GM12878 (cell line): ENCODE measurements at places on chromosomes 5 and 9.

DNA sequence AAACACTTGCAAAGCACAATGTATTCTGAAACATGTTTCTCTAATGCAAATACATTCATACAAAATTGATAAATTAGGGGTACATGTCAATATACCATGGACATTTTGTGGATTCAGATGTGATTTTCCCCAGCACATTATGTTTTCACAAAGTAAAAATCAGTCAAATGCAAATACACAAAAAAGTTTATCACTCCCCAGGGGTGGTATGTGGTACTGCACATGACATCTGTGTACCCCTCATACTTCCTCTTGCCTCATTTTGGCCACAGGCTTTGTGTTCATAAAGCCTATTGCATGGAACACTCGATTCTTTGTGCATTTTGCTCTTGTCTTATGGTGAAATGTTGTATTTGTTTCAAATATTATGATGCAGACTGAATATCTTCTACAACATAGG, 116.8 kb upstream of the PDE4D start:
- no peak for DNase-seq

DNA sequence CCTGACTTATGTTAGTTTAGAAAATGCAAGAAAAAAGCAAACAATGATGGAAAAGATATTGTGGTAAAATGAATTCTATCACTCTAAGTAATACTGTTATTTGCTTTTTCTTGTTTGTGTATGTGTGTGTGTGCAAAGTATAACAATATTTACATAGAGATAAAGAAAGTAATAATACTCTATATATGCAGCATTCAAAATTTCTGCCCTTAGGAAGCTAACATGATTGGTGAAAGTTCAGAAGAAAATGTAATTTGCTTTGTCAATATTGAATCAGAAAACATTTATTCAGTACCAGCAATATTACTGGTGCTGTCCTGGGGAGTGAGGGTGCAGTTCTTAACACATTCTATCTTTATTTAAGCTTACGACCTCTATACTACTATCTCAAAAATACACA, 12.9 kb upstream of the PRDM9 start:
- no peak for DNase-seq

DNA sequence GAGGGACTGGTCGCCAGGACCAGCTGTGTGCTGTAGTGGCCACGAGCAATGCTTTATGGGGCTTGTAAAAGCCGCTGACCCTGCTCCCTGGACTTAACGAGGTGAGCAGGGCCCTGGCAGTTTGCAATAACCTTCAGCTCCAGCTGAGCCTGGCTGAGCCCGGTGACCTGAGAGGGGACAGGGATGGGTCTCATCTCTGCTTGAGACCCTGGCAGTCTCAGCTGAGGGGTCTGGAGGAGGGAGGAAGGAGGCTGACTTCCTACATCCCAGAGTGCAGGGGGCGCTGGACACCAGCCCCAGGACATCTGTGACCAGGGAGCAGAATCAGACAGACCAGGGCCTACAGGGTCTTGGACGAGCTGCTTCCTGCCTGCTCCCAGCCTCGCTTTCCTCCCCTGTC, 277.5 kb upstream of the MVB12B start:
- DNase-seq: no peak

- DNase-seq: no peak
Observed at GRCh38 chr9:13642646-13643045, 363.2 kb upstream of the MPDZ start.

DNA sequence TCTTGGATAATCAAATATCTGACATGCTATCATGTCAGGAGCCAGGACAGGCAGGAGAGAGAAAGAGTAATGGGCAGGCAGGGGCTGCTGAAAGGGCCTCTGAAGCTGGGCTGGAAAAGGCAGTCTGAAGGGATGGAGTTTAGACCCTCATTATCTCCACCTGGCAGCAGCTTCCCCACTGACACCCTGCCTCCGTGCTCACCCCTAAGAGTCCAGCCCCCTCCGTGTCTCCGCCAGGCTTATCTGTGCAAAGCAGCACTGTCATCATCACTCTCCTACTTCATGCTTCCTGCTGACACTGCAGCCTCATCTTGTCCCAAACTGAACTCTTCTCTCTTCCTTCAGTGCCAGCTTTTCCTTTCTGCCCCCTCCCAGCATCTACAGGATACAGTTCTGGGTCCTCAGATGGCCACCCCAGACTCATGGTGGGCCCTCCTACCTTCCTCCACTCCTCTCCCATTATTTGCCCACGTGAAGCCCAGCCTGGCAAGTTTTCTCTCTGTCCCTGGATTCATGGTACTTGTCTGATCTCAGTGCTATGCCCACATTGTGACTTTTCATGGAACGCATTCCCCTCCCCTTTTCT, 70.9 kb upstream of the KLF9 start:
- no peak for DNase-seq

DNA sequence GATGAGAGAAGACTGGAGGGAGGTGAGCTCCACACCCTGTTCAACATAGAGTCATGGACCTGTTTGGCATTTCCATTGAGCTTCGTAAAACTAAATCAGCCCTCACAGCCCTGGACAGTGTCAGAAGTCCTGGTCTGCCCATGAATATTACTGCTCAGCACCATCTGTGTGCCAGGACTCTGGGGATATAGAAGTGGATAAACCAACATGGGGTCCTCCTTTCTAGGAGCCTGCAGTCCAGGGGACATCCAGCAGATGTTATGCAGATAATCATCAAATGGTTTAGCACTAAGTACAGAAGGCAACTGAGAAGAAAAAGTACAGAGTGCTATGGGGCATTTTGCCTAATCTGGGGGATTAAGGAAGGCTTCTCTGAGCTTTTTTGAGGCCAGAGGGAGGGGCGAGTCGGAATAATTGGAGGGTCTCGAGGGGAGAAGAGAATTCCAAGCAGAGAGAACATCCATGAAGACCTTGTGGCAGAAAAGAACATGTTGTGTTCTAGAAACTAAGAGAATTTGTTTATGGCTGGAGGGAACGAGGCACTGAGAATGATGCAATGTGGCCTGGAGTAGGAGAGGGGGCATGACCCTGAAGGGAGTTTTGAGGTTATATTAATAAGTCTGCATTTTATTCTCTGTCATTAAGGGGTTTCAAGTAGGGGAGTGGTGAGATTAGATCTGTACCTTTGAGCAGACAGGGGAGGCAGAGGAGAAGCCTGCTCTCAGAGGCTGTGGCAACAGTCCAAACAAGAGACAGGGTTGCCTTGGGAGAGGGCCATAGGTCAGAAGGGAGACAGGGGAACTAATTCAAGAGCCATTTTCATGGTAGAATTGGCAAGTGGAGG, 63.5 kb upstream of the SLC2A8 start:
- no peak for DNase-seq

GRCh38 chr5:158235159-158235547, 376.2 kb upstream of the CLINT1 start:
- no peak for DNase-seq

DNA sequence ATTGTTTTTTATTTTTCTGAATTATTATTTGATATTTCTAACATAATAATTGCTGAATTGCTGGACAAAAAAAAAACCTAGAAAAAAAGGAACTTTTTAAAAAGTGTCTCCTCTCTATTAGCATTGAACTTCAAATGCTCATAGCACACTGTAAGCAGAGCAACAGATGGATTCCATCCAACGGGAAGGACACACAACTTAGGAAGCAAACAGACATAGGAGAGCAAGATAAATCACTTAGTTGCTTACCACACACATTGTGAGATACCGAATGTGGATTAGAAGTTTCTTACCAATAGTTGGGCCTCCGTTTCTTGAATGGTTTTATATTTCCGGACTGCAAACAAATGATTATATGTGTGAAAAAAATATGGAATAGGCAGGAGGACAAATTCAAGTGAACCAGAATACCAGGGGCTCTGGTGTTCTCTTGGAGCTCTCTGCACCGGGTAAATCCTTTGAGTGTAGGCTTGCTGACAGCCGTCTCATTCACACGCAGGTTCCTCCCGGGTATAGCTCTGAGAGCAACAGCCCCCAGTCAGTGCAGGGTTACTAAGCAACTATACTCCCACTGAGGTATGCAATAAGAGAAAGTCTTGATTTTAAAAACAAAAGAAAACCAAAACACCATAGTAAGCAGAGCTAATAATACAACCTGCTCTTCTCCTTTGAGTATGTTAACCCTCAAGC, 217.6 kb downstream of the TMEM167A start:
- no peak for DNase-seq

GRCh38 chr5:83552275-83552674, 80.7 kb downstream of the VCAN start:
- DNase-seq: no peak

DNA sequence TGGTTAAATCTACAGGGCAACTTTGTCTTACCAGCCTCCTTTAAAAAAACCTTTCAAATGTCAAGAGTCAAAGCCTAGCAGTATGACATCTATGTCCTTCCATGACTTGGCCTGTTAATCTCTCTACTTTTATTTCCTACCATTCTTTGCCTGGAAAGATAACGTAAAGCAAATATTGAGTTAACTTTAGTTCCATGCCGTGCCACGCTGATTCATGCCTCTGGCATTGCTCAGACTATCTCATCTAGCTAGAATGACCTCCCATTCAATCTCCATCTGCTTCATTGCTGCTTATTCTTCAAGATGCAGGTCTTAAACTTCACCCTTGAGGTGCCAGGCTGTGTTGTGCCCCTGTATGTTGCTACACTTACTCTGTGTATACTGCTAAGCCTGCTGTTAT, 729.8 kb downstream of the EFNA5 start:
- DNase-seq: no peak

- no peak for DNase-seq
Observed at GRCh38 chr9:130815242-130815808, 19.7 kb upstream of the ABL1 start.

GRCh38 chr5:179312557-179313235, 32.6 kb downstream of the ADAMTS2 start:
- no peak for DNase-seq

- DNase-seq: no peak
Observed at GRCh38 chr5:72509401-72509800, 2.2 kb upstream of the ZNF366 start.

DNA sequence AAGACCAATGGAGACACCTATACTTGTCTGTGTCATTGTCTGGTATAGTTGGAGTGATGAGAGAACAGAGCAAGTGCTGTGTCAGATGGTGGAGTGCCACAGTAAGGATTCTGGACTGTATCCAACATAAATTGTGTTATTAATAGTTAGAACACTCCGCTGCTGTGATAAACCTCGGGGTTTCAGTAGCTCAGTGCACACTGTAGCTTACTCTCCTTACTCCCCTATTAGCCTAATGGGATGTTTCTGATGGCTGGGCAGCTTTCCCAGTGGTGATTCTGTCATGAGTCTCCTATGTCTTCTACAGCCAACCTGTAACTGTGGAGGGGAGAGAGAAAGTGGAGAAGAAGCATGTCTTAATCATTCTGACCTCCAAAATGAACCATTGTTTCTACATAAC, 127.6 kb upstream of the PTCH1 start:
- no peak for DNase-seq

- peak; percentile 3 for DNase-seq
Observed at GRCh38 chr9:9612270-9612669, 1000.5 kb downstream of the PTPRD start.

DNA sequence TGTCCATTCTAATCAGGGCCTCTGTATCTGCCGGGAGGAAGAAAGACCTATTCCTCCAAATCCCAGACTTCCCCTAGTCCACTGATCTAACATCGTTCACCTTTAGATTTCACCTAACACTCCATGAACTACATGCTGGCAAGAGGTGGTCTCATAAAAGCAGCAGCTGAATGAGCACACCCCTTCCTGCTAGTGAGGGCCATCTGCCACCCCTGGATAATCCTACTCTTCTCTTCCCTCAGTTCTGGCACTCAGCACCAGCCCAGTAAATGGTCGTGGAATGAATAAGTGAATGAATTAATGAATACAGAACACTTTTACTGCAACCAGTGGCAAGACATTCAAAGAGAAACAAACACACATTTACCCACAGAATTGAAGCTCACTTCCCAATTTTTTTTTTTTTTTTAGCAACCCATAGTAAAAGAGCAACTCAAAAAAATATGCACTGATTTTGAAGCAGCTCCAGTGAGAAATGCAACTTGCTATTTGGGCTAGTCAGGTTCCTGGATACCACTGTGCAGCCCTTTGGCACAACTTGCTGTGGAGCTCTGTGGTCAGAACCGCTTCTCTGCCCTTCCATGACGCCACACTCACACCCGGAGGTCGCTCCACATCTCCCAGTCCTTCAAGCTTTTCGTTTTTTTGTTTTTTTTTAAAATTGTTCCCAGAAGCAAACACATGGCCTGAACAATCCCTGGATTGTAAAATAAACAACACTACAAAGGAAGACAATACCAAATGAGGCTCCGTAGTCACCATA, 6.2 kb downstream of the RNF183 start:
- DNase-seq: no peak

DNA sequence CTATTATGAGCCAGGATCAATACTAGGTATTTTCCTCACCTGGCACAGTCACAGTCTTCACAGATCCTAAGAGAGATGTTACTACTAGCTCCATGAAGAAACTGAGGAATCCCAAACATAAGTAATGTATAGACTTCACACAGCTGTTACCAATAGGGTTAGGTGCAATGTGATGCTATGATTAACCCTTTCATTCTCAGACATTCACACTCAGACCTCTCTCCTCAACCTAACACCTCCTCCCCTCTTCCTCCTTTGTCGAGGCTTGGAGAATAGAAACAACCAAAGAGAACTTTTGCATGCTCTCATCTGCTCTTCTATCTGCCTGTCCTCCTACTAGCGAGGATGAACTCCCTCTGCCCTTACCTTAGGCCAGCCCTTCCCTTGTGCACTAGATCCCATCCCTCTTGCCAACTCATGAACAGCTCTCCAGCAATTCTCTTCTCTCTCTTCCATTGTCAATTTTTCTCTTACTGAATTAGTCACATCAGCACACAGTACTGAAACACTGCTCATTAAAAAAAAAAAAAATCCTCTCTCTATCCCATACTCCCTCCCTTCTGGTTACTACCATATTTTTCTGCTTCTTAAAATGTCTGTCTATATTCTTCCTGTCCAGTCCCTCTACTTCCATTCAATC, 47.7 kb downstream of the MAPKAP1 start:
- DNase-seq: no peak

- DNase-seq: no peak
Observed at GRCh38 chr9:15735083-15735857, 182.4 kb downstream of the CCDC171 start.

GRCh38 chr5:38249301-38249700, 9.1 kb upstream of the EGFLAM start:
- DNase-seq: no peak

DNA sequence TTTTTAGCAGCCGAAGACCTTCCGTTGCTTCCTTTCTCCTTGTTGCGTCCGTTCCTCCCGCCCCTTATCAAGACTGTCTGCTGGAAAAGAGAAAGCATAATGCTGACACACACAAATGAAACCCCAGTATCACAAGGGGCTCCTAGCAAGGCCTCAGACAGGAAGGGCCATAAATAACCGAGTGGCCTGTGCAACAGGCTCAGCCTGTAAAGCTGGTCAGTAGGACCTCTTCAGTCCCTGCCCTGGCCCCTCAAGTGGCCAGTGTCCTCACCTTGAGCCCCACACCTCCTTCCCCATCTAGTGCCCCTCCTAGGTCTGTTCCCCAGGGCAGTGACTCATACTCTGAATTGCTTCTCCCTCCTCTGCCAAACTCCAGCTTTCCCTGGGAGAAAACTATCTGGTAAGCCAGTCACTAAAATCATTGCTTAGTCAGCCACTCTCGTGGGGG, 174.6 kb upstream of the IL12B start:
- no peak for DNase-seq
